AML-193 (cell line): ENCODE measurements at places on chromosomes 5 and 9.

DNA sequence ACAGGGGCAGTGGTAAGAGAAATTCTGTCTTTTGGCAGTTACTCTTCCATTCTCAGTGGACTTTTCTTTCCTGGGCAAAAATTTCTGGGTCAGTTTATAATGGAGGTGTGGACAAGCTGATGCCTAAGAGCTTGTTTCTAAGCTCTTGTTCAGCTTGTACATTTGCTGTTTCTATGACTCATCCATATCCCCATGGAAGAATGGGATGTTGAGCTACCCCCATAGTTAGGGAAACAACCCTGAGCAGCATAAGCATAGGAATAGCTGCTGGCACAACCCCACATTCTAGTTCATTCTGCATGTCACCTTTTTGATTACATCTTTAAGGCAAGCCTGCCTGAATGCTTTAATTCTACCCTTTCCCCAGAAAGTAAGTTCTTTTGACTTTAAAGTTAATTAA is 173.3 kb downstream of the PSAT1 start:
- DNase-seq: no peak

GRCh38 chr9:70136632-70137031 is 93.0 kb downstream of the MAMDC2 start:
- no peak for DNase-seq

DNA sequence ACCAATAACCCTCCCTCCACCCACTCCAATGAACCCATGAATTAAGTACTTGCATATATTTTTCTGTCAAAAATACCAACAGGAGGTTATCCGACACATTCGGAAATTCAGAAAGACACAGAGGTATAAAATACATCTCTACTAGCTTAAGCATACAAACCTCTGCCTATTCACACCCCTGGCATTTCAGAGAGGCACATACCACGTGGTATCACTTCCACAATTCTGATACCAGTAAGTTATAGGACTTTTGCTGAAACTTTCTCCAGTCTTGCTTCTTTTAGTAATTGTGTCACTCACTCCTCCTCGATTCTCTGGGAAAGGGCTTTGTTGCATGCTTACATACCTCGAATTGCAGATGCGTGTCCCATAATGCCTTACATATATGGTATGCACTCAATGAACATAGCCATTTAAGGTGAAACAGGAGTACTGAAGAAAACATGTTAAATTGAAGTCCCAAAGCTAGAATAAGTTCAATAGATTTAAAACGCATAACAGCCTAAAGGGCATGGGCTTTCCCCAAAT is 58.1 kb downstream of the TLE1 start:
- DNase-seq: no peak

DNA sequence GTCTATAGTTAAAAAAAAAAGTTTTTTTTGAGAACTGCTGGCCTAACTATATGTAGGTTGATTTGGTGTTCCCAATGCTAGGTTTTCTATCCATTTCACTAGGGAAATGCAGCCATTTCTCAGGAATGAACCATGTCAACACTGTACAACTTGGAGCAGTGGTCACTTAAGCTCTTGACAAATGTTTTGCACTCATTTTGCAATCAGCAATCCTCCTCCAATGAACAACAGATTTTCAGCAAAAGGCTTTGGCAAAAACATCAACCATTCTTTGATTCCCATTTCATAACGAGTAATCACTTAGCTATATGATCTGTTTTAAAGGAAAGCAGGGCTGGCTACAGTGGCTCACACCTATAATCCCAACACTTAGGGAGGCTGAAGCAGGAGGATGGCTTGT is 17.9 kb downstream of the STRBP start:
- no peak for DNase-seq

DNA sequence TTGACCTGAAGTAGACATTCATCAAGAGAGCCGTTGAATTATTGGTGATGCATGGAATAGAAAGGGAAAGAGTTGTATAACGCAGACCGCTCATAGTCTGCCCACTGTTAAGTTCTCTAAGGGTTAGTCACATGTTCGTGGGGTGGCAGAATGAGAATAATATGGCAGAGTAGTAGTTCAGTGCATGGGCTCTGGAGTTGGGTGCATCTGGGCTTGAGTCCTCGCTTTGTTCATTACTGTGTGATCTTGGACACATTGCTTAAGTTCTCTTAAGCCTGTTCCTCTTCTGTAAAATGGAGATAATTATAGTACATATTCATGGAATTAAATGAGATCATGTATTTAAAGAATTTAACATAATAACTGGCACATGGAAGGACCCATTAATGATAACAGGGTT is 23.6 kb downstream of the TNPO1 start:
- DNase-seq: no peak

DNA sequence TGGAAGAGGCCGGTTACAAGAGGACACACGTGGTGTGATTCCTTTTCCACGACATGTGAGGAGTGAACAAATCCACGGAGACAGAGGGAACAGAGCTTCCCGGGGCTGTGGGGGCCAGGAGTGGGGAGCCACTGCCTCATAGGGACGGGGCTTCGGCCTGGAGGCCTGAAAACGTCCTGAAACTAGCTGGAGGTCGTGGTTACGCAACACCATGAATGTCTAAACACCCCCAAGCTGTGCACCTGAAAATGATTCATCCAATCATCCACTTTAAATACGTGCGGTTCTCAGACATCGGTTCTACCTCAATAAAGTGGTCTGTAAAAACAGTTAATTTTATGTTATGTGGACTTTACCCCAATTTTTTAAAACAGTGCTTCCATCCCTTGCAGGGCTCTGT is 65.3 kb upstream of the PPP1R26 start:
- DNase-seq: no peak

- DNase-seq: no peak
Measured at GRCh38 chr9:85533538-85533937, 208.2 kb downstream of the AGTPBP1 start.

GRCh38 chr9:34475097-34475496 is 16.5 kb downstream of the DNAI1 start:
- DNase-seq: no peak

DNA sequence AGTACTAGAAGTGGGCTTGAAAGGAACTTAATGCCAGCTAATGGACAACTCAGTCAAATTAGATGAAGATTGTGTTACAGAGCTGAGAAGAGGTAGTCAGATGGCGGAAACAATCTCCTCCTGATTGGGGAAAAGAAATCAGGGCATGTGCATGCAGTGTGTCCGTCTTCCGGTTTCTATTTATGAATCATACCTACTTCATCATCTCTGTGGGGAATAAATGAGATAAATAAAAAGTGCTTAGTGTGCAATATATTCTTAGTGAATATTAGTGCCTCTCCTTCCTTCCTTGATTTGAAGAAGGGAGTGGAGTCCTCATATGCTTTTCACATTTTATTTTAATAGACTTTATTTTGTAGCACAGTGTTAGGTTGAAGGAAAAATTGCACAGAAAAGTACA is 108.7 kb upstream of the NFIL3 start:
- no peak for DNase-seq

DNA sequence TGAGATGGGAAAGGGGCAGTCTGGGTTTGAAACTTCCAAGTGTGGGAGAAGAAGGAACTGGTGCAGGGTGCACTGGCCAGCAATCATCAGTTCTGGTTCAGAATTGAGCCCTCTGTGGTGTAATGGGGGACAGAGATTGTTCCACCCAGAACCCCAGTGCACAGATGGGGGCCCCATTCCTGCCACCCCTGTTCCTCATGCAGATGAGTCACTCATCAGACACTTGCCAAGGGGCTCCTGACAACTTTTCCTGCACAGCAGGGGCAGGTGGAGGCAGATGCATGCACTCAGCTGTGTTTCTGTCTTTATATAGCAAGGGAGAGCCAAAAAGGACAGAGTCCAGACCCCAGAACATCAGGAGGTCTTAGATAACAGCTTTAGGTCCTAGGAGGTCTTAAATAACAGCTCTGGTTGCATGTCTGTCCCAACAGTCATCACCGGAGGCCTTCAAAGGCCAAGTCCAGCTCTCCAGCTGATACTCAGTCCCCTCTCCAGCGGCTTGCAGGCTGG is 252.9 kb downstream of the HSPA4 start:
- no peak for DNase-seq

DNA sequence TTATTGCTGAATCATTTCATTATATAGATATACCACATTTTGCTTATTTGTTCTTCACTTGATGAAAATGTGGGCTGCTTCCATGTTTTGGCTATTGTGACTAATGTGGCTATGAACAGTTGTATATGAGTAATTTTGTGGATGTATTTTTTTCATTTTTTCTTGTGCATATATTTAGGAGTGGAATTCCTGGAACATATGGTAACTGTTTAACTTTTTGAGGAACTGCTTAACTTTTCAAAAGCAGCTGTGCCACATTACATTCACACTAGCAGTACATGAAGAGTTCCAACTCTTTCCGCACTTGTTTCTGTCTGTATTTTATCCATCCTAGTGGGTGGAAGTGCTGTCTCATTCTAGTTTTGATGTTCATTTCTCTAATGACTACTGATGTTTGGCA is 67.8 kb downstream of the JAK2 start:
- DNase-seq: no peak

GRCh38 chr9:134420974-134421432 is 94.7 kb downstream of the RXRA start:
- no peak for DNase-seq

DNA sequence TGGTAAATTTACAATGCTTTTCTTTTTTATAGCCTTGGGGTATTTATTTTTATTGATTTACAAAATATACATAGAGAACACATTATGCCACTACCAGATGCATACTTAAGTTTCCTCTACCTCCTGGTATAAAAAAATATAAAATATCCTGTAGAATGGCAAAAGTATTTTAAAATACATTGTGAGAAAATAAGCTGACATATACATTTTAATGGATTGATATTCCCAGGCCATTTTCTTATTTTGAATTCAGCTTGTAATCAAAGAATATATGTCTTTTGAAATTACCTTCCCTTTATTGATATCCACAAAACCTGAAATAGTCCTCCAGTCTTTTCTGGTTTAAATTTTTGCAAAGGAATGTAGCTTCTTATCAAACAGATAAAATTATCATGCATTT is 923.9 kb downstream of the CDH18 start:
- DNase-seq: no peak

GRCh38 chr9:88179062-88179521 is 40.8 kb upstream of the SPATA31C2 start:
- no peak for DNase-seq
